ENCODE measurements at places on chromosomes 3 and 15.

- DNase-seq = peak; percentile 27
Observed at GRCh38 chr3:29353807-29354206, 72.9 kb downstream of the RBMS3 start.

GRCh38 chr15:92462424-92463125 lies 68.9 kb downstream of the ST8SIA2 start:
- no peak for DNase-seq

- DNase-seq = peak; percentile 72
Observed at GRCh38 chr15:45631776-45632175, 3.1 kb upstream of the SQOR start.

- peak; percentile 78 for DNase-seq
Observed at GRCh38 chr3:46399557-46399956, 7.3 kb downstream of the CCR5AS start.

DNA sequence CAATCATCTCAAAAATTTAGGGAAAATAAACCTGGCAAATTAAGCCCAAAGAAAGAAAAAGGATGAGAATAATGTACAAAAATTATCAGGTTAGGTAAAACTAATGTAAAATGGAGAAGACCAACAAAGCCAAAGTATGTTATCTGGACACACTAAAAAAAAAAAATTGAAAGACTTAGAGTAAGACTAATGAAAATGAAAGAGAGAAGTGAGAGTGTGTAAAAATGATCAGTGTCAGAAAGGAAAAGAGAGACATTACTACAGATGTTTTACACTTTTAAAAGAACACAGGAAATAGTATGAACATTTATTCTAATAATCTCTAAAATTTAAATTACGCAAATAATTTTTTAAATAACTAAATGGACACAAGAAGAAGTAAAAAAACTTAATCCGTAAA lies 573.3 kb upstream of the NR2F2 start:
- DNase-seq = no peak

DNA sequence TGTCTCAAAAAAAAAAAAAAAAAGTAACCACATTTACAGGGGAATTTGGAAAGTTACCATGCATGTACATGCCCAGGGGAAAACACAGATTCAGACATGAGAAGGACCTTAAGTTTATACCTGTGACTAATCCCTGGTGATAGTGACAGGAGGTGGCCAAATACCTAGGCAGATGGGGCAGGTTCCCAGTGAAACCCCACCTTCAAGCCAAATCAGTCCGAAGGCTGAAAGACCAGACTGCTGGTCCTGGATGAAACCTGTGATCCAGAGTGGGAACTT lies 15.8 kb downstream of the SPCS1 start:
- DNase-seq = no peak

DNA sequence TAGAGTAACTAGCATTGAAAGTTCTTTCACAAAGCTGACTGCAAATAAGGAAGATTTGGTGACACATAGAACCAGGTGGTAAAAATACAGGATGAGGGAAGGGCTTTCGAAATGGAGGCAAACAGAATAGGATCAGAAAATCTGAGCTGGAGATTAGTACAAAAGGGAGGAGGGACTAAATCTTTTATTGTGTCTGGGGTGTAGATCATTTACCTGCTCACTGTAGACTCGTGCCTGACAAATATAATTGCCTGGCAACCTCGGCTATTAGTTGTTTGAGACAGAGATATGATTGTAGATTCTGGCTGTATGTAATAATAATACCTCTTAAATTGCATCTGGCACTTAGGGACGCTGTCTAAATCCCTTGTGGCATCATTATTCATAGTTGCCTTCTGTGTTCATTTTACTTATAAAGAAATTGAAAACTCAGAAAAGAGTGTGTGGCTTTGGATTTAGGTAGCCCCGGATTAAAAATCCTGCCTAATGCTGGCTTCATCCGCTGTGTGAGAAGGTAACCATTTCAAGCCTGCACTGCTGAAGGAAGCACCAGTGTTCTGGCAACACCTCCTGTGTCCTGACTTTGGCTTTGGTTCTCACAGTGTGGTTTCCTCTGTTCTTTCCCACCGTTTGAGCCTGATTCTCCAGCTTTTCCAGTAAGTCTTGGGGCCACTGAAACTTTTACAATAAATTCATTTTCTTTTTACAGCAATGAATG lies 25.0 kb upstream of the GPR160 start:
- DNase-seq = no peak

DNA sequence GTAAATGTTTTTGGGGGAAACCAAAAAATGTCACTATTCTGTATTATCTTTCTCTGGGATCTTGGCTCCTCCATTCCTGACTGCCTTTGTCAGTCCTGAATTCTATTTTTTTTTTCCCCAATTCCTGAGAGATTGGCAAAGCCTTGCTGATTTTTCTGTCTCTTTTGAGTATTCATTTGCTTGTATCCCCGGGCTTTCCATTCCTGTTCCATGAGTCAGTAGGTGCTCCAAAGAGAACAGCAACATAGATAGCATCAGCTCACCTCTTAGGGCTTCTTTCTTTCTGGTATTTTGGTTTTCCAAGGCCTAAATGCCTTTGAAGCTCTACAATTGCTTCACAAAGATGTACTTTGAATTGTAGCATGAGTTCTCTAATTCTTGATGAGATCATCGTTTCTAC lies 271.7 kb upstream of the LRRC3B start:
- DNase-seq = no peak

- no peak for DNase-seq
Observed at GRCh38 chr3:86785386-86785785, 205.6 kb downstream of the VGLL3 start.

- no peak for DNase-seq
Observed at GRCh38 chr15:92583096-92584034, 72.2 kb downstream of the FAM174B start.

- DNase-seq = peak; percentile 28
Observed at GRCh38 chr3:56894881-56895431, 93.2 kb upstream of the ARHGEF3 start.

DNA sequence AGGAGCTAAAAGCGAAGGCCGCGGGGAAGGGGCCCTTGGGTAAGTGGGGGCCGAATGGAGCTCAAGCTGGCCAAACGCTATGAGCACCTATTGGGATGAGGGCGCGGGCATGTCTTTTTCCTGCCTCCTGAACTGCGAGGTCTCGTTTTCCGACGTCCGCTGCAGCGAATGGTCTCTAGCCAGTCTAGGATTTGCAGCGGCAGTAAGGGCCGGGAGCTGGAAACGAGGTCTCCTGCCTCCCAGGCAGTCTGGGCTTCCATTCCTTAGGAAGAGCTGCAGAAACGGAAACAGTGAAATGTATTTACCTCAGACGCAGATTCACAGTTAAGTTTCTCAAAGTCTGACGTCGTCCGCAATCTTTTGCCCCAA lies 517 bp downstream of the TMA7 start:
- DNase-seq = peak; percentile 22

- DNase-seq = no peak
Observed at GRCh38 chr3:123329636-123330340, 119.1 kb downstream of the ADCY5 start.

GRCh38 chr3:178381971-178382448 lies 154.2 kb upstream of the KCNMB2 start:
- no peak for DNase-seq

DNA sequence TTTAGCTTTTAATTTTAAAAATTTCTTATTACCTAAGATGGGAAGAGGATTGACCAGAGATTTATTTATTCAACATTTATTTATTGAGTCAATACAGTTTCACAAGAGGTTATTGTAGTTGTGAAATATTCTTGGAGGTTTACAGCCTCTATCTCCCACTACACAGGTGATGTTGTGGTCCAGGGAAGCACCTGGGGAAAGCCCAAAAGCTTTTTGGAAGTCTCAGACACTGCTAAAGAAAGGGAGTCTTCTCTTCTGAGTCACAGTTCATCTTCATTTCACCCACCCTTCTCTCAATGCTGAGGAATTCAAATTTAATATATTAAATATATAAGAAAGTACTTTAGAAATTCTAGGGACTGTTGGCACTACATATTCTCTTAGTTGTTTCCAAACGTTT lies 41.8 kb downstream of the SERPINI1 start:
- DNase-seq = no peak

GRCh38 chr3:47525617-47526016 lies 12.1 kb upstream of the ELP6 start:
- no peak for DNase-seq

GRCh38 chr15:76328958-76329357 lies 7.6 kb upstream of the ISL2 start:
- DNase-seq = no peak

- DNase-seq = no peak
Observed at GRCh38 chr15:66959875-66960274, 105.5 kb upstream of the SMAD3 start.

DNA sequence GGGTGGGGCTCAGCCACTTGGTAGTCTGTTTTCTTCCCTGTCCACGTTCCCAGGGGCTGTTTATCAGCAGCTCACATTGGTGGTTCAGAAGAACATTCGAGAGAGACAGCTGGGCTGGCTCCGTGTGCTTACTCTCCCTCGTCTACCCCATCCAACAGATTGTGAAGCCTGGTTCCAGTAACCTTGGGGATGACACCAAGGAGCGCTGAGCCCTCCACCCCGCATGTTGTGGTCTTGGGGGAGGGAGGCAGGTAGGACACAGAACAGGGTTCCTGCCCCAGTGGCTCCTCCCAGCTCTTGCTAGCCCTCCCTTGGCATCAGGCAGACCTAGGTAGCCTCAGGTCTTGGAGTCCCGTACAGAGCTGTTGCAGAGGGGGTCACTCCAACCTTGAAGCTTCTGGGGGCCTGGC lies 33.1 kb downstream of the KLF13 start:
- DNase-seq = no peak

DNA sequence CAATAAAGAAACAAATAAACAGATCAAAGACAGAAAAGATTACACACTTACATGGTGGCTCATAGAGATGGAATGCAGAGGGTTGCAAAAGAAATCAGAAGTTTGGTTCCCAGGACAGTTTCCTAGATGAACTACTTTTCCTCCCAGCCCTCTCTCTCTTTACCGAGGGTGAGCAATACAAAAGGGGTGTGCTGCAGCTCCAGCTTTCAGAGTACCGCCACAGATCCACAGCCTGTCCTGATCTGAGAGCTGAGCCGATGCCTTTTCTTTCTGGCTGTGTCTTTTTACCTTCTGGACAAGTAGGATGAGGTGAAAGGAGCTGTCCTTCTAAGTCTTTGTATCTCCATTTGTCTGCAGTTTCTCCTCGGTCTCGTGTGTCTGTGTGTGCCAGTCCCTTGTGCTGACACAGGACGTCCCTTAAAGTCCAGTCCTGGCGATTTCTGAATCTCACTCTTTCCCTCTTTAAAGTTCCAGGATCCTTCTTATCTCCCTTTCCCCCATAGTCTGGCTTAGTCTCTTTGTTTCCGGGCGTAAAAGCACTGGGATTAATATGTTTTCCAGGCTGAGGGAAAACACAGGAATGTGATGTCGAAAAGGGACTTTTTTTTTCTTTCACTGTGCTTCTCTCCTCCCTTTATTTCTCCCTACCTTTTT lies 540 bp downstream of the CCDC80 start:
- no peak for DNase-seq

- peak; percentile 58 for DNase-seq
Observed at GRCh38 chr3:156605686-156606605, 51.0 kb upstream of the SSR3 start.

DNA sequence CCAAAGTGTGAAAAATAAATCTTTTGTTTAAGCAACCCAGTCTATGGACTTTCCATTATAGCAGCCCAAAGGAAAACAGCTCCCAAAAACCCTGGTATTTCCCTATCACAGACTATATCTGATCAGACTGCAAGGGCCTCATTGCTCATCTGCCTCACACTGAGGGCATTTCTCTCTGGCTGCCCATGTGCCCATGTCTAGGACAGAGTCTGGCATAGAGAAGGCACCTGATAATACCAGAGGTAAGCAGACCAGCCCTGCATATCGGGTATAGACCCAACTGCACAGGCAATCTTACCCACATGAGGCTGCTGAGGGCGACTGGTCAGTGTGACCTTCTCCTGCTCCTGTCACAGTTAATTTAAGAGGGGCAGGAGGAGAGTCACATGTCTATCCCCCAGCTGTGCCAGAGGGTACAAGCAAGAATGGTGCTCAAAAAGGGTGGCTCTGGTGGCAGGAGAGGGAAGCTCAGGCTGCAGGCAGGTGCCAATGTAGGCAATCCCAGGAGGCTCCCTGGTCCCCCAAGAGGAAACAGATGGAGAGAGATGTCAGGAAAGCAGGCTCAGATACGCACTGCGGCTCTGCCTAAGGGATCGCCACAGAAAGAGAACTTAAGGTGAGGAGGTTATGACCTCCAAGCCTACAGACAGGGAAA lies 3.1 kb downstream of the CSRNP1 start:
- DNase-seq = no peak

- no peak for DNase-seq
Observed at GRCh38 chr3:17745301-17745700, 2.9 kb upstream of the TBC1D5 start.

- no peak for DNase-seq
Observed at GRCh38 chr15:71192816-71193215, 77.5 kb downstream of the THSD4 start.

DNA sequence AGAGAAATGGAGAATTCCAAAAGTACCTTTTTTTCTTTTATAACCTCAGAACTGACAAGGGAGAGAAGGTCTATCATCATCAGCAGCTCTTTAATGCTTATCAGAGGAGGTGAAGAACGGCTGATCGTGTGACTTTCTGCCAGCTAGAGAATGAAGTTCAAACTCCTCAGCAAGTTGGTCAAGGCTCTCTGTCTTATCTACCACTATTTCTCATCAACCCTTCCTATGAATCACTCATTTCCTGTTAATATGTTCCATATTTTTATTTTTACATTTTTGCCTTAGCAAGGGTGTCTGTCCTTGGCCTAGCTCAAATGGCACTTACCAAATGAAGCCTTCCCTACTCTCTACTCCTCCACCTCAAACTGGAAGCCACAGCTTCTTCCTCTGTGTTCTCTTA lies 73.1 kb upstream of the TSPAN3 start:
- no peak for DNase-seq

DNA sequence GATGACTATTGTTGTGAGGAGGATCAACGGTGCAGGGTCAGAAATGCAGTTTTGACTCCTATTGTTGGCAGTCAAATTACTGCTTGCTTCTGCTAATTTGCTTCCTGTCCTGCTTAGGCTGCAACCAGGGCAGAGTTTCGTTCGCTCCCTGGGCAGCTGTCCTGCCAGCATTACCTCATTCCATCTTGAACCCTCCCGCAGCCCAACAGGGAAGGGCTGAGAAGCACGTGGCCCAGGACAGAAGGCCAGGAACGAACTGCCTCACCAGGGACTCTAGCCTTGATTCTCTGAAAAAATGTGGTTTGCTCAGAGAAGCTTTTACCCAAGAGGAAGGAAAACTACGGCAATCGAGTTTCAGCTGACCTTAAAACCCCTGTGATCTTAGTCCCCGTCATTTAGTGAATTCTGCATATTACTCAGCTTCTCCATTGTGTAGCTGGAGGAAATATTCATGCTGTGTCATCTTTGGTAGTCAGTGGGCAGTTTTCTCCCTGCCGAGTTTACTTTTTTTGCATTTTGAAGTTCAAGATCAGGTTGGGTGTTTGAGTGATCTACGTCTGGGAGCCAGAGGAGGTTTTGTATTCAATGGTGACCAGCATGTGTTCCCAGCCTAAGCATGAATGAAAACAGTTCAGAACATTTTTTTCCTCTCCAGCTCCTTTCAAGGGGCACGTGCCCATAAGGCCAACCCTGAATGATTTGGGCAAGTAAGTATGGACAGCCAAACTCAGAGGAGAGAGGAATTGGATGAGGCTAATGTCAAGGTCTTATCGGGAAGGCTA lies 23.0 kb downstream of the TLNRD1 start:
- DNase-seq = peak; percentile 98

GRCh38 chr3:122938783-122939425 lies 88.7 kb downstream of the SEMA5B start:
- peak; percentile 93 for DNase-seq

Measured in suppressor macrophage treated with lipopolysaccharide for 4 hours (primary cell).